ENCODE measurements at places on chromosomes 1 and 21.
A peak's percentile ranks its signal among the peaks of the same experiment; 100 is the strongest.

GRCh38 chr1:180236698-180237509, 6.8 kb downstream of the LHX4 start:
- no peak for DNase-seq

GRCh38 chr1:20190256-20191160, 4.2 kb upstream of the PLA2G2C start:
- DNase-seq, result no peak

GRCh38 chr1:27152004-27152828, 2.7 kb downstream of the SLC9A1 start:
- no peak for DNase-seq

- DNase-seq, result no peak
Observed at GRCh38 chr1:118183586-118183985, 1.4 kb downstream of the SPAG17 start.

- no peak for DNase-seq
Observed at GRCh38 chr1:44235808-44236207, 22.5 kb downstream of the DMAP1 start.

- DNase-seq, result peak; percentile 10
Observed at GRCh38 chr1:151790940-151791651, 796 bp upstream of the TDRKH start.

DNA sequence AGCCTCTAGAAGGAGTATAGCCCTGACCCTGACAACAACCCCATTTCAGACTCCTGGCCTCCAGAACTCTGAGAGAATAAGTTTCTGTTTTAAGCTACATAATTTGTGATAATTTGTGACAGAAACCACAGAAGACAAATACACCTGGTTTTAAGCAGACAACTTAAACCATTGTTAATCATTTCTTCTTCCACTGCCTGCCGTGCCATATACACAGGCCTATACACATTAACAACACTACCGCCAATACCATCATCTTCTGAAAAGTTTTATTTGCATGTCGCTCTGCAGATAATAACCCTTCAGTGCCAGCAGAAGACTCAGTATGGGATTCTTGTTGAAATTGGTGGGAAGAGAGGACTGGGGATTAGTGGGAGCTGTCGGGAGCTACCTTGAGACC, 39.9 kb upstream of the KRTAP19-8 start:
- DNase-seq, result no peak

DNA sequence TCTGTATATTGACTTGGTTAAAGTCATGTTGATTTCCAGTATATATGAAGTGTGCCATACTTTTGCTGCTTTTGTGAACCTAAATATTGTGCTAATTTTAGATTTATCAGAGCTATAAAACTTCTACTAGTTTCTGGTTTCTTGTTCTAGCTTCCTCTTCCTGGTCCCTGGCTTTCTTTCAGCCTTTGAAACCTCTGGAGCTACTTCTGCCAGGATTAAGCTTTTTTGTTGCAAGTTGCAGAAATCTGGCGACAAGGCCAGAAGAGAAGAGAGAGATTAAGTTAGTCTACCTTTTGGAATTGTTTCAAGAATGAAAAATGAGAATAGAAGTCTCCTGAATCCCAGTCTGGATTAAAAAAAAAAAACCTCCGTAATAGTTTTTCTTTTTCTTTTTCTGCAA, 13.5 kb downstream of the RNF2 start:
- no peak for DNase-seq

- DNase-seq, result no peak
Observed at GRCh38 chr1:9280015-9280860, 12.5 kb upstream of the SPSB1 start.

- no peak for DNase-seq
Observed at GRCh38 chr1:100780814-100781213, 61.3 kb downstream of the VCAM1 start.

- DNase-seq, result no peak
Observed at GRCh38 chr1:159005676-159006075, 4.0 kb upstream of the IFI16 start.

DNA sequence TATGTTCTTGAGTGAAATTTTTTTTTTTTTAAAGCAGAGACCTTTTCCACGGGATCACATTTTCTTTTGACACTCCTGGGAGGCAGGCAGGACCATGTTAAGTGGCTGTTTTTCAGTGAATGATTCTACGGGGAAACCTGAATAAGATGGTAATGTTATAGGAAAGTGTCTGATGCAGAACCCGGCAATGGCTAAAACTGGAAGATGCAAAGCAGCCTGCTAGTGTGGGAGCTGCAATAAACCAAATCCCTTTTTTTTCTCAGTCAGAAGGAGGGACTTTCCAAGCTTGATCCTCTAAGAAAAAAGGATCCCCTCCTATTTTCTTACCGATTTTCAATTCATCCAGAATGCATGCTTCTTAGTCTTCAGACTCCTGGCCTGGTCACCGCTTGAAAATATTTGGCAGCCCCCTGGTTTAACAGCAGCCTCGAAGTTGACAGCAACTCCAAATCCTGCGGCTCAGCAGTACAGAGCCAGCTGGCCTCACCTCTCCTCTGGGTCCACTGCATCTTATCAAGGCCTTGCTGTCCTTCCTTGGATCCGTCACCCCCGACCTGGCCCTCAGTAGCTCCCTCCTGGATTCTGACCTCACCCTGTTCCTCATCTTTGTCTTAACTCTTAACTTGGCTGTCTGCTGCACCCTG, 5.6 kb downstream of the MX2 start:
- no peak for DNase-seq

GRCh38 chr1:64882574-64883255, 83.6 kb downstream of the JAK1 start:
- no peak for DNase-seq

GRCh38 chr1:204463125-204464060, 31.2 kb downstream of the PIK3C2B start:
- no peak for DNase-seq

GRCh38 chr21:41761211-41761933, 5.5 kb downstream of the RIPK4 start:
- DNase-seq, result no peak

DNA sequence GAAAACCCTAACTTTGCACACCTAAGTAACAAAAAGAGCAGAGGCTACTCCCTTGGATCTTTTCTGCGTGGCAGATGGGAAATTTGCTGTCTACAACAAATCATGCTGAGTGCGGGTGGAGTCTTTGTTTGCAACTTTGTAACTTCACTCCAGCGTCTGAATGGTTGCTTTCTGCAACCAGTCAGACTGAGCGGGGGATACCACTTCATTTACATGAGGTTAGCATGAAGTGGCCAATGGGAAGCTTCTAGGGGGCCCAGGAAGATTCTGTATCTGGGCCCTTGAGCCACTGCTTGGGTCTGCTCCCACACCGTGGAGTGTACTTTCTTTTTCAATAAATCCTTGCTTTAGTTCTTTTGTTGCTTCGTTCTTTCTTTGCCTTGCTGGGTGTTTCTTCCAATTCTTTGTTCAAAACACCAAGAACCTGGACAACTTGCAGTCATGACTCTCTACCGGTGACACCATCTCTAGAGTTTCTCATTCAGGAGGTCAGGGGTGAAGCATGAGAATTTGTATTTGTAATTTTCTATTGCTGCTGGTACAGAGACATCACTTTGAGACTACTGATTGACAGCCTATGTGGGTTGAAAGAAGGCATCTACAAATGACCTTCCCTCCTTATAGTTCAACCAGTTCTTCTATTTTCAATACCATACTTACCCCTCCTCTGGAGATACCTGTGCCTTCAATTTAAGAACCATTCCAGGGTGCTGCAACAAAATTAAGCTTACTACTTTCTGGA, 55.8 kb upstream of the RC3H1 start:
- no peak for DNase-seq

DNA sequence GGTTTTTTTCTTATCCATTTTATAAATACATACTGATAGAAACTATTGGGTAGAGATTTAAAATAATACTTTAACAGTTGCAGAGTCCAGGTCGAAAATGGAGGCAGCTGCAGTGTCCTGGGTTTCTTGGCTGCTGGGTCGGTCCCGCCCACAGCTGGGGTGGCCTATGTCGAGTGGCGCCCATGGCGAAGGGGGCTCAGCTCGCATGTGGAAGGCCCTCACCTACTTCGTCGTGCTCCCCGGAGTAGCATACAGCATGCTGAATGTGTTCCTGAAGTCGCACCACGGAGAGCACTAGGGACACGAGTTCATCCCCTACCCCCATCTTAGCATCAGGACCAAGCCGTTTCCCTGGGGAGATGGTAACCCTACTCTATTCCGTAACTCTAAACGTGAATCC, 1304.9 kb upstream of the ADGRL2 start:
- DNase-seq, result no peak

GRCh38 chr1:100320311-100321099, 31.8 kb upstream of the CDC14A start:
- DNase-seq, result no peak

DNA sequence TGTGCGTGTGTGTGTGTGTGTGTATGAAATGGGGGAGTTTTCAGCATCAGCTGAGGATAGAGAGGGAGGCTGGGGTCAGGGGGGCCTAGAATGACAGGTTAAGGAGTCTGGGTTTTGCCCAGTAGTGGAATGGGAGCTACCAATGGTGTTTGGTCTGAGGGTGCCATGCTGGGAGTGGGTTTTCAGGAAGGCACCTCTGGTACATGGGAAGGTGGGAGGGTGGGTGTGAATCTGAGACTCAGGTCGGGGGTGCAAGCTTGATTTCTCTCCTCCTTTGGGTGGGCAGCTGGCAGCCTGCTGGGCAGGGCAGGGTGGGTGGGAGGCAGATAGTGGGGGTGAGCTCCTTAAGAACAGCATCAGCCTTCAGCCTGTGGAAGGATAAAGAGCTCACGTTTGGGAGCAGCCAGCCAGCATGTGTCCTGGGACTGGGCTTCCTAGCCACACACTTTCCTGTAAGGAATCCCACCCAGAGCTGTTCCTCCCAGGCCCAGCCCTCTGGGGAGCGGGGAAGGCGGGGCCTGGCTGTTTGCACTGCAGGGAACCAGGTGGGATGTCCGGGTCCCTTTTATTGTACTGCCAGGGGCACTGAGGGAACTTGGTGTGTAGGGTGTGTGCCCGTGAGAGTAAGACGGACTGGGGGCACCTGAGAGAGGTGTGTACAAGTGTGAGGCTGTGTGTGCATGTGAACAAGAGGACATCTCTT, 152.8 kb downstream of the FOXD2 start:
- DNase-seq, result no peak

GRCh38 chr1:40887012-40887378, 24.8 kb upstream of the CITED4 start:
- no peak for DNase-seq

DNA sequence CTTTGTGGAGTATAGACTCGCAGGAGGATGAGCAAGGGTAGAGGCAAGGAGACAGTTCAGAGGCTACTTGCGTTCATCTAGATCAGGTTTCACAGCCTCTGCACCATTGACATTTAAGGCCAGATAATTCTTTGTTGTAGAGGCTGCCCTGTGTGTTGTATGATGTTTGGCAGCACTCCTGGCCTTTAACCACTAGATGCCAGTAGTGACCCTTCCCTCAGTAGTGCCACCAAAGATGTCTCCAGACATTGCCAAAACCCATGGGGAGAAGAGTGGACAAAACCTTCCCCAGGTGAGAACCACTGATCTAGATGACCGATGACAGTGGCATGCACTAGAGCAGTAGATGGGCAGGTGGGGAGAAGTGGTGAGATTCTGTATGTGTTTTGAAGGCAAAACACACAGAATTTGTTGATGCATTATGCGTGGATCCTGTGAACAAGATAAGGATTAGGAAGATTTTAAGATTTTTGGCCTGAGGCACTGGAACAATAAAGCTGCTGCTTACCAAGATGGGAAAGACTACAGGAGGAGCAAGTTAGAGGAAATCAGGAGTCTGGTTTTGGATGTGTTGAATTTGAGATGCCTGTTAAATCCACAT, 9.9 kb upstream of the COG2 start:
- no peak for DNase-seq

DNA sequence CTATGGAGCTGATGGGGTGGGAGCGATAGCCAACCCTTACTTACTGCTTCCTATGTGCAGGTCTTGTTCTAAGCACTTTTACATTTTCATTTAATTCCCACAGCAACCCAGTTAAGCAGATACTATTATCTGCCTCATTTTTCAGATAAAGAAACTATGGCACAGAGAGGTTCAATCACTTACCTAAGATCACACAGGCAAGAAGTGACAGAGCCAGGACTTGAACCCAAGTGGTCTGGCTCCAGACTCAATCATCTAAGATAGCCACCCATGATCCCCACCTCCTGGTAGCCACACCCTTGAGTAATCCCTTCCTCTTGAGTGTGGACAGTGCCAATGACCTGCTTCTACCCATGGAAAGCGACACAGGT, 23.2 kb upstream of the IFNAR1 start:
- DNase-seq, result no peak

GRCh38 chr1:151539321-151540020, 638 bp upstream of the TUFT1 start:
- no peak for DNase-seq

- DNase-seq, result no peak
Observed at GRCh38 chr1:31881688-31882000, 56.5 kb downstream of the PTP4A2 start.

DNA sequence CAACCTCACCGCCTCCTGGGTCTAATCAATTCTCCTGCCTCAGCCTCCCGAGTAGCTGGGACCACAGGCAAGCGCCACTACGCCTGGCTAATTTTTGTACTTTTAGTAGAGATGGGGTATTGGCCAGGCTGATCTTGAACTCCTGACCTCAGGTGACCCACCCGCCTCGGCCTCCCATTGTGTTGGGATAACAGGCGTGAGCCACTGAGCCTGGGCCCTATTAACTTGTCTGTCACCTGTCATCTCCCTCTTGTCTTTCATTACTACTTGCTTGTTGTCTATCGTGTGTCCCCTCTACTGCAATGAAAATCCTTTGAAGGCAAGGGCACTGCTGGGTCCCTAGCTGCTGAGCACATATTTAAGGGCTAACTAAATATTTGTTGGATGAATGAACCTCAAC, 3.4 kb downstream of the UQCRHL start:
- DNase-seq, result no peak

- DNase-seq, result no peak
Observed at GRCh38 chr1:10643607-10644306, 152.7 kb downstream of the CASZ1 start.

- no peak for DNase-seq
Observed at GRCh38 chr1:51488372-51489050, 30.6 kb downstream of the EPS15 start.

- no peak for DNase-seq
Observed at GRCh38 chr1:204530932-204531331, 14.7 kb downstream of the MDM4 start.

DNA sequence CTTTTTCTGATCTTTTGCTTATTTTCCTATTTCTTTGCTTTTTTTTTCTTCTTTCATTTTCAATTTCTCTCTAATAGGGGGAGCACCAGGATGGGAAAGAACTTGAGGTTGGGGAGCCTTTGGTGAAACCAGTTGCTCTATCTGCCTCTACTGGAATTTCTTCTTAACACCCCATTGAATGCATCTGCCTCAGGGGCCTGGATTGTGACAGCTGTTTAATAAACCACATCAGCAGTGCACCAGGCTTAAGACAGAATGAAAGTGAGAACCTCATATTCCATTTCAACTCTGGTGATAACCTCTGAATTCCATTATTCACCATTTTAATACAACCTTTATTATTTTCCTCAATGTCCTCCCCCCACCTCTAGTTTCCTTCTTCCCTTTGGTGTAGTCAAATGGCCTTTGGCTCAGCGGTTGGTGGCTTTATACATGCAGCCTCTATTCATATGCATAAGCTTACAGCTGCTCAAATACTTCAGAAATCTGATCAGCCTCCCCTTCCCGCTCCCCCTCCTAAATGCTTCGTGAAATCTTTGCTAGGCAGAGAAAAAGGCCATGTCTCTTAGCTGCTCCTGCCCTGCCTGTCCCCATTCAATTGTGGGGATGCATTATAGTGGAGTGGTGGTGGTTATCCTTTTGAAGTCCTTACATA, 537.3 kb upstream of the PLXNA2 start:
- no peak for DNase-seq

GRCh38 chr1:200015811-200016210, 11.7 kb upstream of the NR5A2 start:
- no peak for DNase-seq

GRCh38 chr21:26169061-26169610, 1.4 kb downstream of the APP start:
- peak; percentile 75 for DNase-seq

All from CD4-positive, CD25-positive, alpha-beta regulatory T cell (primary cell).